ENCODE measurements at places on chromosomes 16 and 17.

- DNase-seq: no peak
Measured at GRCh38 chr17:47720754-47721533, 12.1 kb upstream of the TBX21 start.

GRCh38 chr17:40547785-40548478, 17.3 kb downstream of the CCR7 start:
- DNase-seq: no peak

GRCh38 chr17:20989991-20990855, 52.6 kb downstream of the USP22 start:
- no peak for DNase-seq

DNA sequence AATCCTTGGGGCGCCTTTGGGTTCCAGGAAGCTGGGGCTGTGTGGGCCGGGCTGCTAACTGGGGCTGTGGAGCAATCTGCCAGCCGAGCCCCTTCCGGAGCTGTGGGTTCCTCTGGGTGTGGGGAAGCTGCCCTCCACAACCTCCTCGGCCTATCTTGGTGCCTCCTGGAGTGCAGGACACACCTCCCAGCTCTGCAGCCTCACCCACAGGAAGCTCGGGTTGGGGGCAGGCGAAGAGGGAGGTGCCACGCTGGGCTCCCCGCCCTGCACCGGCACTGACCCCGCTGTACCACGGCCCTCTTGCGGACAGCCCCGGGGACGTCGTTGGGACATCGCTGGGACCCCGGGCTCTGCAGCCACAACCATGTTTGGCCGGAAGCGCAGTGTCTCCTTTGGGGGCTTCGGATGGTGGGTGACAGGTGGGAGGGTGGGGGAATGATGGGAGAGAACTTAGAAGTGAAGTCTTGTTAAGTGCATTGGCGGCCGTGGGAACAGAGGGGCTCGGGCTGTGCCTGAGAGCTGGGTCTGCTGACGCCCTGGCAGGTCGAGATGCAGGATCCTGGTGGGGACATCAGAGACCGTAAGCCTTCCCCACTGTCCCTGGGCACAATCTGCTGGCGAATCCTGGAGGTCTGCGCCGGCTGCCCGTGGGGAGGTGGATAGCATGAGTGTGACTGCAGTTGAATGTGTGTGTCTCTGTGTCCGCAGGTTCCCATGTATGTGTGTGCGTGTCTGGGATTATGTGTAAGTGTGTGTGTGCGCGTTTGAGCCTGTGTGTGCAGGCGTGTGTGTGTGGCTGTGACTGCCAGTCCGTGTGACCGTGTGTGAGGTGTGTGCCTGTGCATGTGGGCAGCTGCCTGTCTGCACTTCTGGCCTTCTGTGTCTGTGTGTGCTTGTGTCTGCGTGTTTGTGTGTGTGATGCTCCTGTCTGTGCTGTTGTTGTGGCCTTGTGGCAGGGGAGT, at the start of gene RAP1GAP2:
TSS of gene RAP1GAP2 (plus strand) at position 275 of the 962 bp plus-strand sequence. CDS start at position 365, 90 bp downstream.
- DNase-seq: peak; percentile 89

- DNase-seq: no peak
Measured at GRCh38 chr16:68406458-68407152, 41.7 kb downstream of the SMPD3 start.

DNA sequence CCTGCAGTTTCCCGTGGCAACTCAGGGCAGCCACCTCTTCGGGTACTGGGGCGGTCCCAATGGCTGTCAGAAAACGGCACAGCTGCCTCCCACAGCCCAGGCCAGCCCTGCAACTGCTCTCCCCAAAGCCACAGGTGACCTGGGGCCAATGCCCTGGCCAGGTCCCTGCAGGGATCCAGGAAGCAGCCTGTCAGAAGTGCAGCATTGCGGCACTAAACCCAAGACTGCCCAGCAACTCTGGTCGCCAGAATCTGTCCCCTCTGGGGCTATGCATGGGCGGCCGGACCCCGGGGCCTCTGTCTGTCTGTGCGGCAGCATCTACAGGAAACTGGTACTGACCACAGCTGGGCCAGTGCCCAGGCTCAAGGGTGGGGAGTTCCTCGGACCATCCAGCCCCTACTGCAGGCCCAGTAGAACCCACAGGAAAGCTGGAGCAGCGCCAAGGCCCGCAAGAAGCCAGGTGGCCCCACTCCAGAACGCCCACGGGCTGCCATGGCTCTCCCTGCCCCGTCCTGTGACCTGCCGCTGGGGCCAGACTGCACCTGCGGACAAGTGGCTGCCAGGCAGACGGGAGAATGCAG, 5.5 kb downstream of the CYBC1 start:
- DNase-seq: no peak

All from DND-41 (cell line).